ENCODE measurements at places on chromosomes 7 and 10.

DNA sequence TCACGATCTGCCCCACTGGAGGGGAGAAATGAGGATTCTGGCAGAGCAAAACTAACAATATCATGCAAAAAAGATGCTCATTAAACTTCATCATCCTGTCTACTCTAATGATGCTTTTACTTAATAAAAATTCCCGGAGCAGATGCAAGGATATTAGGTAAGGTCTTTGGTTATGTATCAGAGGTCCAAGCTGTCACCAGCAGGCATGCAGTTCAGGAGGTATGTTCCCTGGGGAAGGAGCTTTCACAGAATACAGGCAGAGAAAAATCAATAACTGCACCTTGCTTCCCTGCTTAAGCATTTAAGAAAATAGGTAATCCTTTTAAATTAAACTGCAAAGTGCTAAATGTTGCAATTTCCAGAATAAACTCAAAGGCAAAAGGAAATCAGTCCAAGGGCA, 81.6 kb upstream of the C1QL3 start:
- no peak for DNase-seq

- no peak for DNase-seq
Observed at GRCh38 chr7:141949911-141950310, 3.1 kb upstream of the CLEC5A start.

- no peak for DNase-seq
Observed at GRCh38 chr7:138434597-138435019, 25.5 kb upstream of the TRIM24 start.

- no peak for DNase-seq
Observed at GRCh38 chr10:82394987-82395386, 520.0 kb downstream of the NRG3 start.

- DNase-seq = peak; percentile 61
Observed at GRCh38 chr10:119542988-119543813, 682 bp upstream of the RGS10 start.

DNA sequence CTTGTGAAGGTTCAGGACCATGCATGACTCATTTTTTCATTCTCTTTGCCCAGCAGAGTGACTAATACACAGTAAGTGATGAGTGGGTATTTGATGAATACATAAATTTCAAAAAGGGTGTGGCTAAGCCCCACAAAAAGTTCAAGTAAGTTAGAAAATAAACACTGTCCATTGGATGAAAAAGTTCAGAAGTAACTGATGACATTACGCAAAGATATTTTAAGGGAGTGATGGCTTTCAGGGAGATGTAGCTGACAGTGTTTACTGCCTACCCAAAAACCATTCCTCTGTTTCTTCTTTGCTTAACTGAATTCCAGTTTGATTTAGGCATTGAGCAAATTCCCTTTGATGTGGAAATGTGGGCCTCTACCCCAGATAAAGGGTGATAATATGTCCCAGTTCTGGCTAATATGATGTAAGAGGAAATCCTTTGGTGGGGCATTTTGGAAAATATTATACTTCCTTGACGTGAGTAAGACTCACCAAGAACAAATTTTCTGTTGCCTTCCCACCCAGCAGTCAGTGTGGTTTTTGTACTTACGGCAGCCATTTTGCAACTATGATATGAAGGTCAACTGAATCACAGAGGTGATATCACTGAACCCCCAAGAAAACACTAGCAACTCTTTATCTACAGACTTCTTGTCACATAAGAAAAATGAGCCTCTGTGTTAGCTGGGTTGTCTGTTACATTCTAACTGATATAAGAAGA, 29.0 kb upstream of the EBLN1 start:
- peak; percentile 93 for DNase-seq

DNA sequence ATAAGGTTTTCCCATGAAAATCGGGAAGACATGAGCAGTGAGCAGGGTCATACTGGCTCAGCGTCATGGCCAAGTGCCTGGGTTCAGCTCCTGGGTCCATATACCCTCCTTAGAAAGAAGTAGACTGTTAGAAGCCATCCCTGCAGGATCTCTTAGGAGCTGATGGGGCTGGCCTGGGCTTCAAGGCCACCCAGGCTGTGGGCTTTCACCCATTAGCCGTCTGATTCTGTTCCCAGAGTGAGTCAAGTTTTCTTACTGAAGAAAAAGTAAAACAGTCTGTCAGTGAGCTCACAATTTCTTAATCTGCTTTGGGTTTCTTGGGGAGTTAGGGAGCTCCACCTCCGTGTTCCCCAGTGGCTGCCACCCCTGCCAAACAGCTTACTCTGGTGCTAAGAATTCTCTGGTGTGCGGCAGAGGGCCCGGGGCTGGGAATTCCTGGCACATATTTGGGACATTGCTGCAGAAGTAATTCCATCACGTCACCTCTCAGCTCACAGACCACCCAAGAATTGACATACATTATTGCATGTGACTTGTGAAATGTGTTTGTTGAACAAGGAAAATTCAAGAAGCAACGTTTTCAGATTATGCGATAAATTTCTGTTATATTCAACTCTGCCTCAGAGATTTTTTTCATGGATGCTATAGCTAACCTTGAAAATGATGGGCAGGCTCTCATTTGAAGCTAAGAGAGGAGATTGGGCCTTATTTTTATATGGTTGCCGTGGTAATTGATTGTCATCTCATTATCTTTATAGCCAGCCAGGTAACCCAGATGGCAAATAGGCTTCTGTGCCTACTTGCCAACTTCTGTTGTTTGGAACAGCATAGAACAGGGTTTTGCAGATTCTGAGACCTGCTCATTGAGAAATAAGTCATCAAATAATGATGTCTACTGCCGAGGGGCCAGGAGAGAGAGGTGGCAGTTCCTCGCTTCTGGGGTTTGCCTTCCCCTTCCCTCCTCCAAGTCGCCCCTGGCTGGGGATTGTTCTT, 166.4 kb downstream of the CHN2 start:
- no peak for DNase-seq

DNA sequence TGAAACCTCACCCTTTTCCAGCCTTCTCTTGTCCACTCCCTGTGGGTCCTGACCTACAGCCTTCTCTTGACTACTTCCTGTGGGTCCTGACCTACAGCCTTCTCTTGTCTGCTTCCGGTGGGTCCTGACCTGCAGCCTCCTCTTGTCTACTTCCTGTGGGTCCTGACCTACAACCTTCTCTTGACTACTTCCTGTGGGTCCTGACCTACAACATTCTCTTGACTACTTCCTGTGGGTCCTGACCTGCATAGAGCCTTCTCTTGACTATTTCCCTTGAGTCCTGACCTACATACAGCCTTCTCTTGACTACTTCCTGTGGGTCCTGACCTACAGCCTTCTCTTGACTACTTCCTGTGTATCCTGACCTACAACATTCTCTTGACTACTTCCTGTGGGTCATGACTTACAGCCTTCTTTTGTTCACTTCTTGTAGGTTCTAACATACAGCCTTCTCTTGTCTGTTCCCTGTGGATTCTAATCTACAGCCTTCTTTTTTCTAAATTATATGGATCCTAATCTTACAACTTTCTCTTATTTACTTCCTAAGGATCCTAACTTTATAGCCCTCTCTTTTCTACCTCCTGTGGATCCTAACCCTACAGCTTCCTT, 36.5 kb downstream of the C10orf71 start:
- DNase-seq = no peak

DNA sequence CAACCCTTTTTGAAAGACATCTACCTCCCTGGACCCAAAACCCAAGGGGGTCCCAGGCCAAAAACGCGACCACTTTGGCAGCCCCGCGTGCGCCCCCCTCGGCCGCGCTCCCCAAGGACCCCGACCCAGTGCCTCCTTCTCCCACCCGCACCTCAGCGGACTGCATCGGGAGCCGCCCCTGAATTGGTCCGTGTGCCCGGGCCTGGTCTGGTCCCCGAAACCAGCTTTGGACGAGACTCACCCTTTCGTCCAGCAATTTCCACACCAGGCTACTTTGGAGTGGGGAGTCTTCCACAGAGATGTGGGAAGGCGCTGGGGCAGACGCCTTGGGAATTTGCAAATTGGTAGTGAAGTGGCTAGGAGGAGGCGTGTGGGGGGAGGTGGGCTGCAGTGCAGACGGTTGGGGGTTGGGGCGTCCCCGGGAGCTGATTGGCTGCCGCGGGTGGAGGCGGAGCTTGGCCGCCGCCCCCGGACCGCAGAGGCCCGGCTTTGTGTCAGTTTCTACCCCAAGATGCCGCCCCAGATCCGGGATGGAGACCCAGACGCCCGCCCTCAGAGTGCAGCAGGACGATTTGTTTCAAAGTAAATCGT, 16.9 kb downstream of the TCAF1 start:
- peak; percentile 37 for DNase-seq

DNA sequence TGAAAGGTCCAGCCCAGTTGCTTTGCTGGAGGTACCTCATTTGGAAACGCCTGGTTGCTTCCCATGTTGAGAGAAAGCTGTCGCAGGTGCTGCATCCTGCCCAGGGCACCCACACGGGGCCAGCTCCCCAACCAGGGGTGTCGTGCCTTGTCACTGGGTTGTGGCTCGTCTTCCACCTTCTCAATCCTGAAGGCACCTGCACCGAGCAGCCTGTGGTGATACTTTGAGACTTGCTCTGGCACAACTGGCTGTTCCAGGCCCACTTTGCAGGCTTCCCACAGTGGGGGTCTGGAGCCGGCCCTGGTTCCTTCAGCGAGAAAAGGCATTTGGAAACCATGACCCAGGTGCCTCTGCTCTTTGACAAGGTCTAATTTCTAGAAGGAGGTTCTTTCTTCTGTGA, 197.3 kb upstream of the PPP2R2D start:
- no peak for DNase-seq

DNA sequence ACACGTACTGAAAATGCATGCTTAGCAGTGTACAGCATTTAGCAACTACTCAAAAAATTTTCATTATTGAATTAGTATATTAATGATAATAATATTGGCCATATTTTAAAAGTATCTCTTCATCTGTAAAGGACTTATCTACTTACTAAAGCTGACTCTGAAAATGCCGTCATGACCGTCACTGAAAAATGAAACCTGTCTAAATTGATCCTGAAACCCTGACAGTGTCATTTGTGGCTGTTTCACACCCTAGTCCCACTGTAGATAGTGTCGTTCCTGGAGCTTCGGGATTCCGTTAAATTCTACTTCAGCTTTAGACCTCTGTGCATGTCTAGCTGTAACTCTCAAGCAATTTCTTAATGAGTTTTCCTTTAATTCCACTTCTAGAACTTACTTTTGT, 35.8 kb upstream of the EZH2 start:
- no peak for DNase-seq

GRCh38 chr10:45453639-45454255, 79.7 kb downstream of the ALOX5 start:
- DNase-seq = no peak

DNA sequence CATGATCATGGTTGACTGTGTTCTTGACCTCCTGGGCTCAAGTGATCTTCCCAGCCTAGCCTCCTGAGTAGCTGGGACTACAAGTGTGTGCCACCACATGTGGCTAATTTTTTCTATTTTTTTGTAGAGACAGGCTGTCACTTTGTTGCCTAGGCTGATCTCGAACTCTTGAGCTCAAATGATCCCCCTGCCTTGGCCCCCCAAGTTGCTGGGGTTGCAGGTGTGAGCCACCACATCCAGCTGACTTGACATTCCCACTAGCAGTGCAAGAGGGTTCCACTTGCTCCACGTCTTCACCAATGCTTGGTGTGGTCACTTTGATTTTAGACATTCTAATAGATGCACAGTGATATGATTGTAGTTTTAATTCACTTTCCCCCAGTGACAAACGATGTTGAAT, 25.1 kb downstream of the CYP26A1 start:
- DNase-seq = no peak

DNA sequence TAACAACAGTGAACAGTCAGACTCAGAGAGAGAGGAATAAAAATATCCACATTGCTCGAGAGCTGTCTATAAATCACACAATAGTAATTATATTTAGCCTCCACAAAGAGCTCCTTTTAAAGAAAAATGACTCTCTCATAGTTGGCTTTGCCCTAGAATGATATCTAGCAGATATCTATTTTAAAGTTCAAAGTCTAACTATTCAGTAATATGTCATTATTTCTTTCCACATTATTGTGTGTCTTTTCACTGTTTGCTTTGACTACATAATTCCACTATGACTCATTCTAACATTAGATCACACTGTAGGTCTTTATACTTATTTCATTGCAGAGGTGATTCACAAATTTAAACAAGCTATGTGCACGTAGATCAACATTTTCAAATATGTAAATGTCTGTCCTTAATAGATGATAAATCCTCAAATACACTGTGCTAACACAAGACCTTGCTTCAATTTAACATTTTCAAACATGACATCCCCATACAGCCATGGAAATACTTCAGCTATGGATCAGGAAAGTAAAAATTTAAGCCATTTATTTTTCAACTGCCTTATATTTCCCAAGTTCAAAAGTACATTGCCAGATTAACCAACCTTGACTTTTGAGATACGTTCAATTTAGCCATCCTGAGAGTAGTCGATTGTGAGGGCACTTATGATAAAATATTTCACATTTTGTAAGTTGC, 99.9 kb upstream of the AKR1E2 start:
- peak; percentile 60 for DNase-seq

- no peak for DNase-seq
Observed at GRCh38 chr7:71343892-71344291, 211.9 kb downstream of the GALNT17 start.

- DNase-seq = no peak
Observed at GRCh38 chr10:44393051-44393630, 8.2 kb upstream of the CXCL12 start.

DNA sequence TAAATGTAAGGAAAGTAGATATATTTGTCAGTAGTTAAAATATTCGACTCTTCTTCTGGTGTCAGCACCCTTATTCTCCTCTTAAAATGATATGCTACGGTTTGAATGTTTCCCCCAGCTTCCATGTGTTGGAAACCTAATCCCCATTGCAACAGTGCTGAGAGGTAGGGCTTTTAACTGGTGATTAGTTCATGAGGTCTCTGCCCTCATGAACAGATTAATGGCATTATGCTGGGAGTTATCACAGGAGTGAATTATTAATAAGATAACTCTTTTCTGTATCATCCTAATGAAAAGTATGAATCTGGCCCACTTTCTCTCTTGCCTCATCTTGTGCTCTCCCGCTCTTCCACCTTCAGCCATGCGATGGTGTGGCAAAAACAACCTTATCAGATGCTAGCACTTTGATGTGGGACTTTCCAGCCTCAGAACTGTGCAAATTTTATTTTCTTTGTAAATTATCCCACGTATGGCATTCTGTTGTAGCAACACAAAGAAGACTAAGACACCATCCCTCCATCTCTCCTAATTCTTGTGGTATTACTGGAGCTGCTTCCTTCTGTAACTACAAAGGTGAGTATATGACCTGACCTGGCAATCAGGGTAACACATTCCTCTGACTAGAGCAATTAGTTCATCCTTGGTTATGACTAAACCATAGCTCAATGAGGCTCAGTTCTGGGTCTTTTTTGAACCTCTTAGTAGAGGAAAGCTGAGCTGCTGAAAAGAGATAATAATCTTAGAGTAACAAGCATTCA, 171.1 kb upstream of the TMEM196 start:
- peak; percentile 13 for DNase-seq

All from RWPE1 (cell line).